ENCODE measurements at places on chromosomes 3 and 15.

GRCh38 chr3:4571690-4572334 lies 78.7 kb downstream of the ITPR1 start:
- no peak for DNase-seq

- no peak for DNase-seq
Observed at GRCh38 chr3:32973982-32974381, 22.5 kb downstream of the CCR4 start.

- no peak for DNase-seq
Observed at GRCh38 chr15:24957691-24958090, 2.9 kb downstream of the SNRPN start.

DNA sequence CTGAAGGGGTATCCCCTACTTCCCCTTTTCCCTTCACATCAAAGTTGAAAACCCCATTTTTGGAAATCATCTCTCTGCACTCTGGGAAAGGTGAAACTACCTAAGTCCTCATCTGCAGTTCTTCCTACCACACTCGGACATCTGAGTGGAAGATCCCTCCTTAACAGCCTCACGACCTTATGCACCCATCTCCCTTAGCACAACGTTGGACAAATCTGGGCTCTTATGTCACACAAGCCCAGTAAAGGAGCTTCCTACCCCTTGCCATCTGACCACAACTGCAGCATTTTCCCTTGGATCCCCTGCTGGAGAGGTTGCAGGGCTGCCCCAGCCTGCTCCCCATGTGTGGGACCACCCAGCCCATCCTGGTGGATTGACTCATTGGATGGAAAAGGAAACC lies 252.1 kb upstream of the ST8SIA2 start:
- DNase-seq, result no peak

DNA sequence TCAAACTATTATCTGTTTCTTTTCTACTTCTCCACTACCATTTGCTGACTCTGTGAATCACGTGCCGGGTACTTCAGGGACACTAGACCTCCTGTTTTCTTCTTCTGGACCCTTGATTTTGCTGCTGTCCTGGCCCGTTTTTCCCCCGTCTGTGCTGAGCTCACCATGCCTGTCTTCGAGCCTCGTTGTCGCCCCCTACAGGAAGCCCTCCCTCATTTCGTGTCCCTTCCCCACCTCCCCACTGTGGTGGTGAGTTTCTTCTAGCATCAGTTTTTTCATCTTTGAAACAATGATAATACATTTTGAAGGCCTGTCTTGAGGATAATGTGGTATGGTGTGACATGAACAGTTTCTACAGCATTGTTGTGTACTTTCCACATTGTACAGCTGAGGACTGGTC lies 12.8 kb downstream of the GABRG3 start:
- no peak for DNase-seq
